Neuronal stem cell (in vitro differentiated cells): ENCODE measurements at places on chromosomes 2 and 18.

DNA sequence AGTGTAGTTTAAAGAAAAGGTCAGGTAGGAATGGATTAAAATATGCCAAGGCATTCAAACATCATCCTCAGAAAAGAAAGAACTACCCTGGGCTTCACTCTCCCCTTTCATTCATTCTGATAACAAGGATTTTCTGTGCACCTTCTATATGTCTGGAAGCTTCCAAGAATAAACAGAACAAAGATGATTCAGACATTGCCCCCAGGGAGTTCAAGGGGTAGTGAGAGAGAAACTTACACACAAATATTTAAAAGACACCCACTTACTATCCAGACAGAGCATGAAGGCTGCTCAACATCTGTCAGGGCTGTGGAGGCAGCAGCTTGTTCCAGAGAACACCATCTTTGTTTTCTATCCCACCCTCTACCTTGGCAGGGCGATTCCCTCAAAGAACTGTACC lies 140.5 kb downstream of the ALK start:
- DNase-seq: no peak

DNA sequence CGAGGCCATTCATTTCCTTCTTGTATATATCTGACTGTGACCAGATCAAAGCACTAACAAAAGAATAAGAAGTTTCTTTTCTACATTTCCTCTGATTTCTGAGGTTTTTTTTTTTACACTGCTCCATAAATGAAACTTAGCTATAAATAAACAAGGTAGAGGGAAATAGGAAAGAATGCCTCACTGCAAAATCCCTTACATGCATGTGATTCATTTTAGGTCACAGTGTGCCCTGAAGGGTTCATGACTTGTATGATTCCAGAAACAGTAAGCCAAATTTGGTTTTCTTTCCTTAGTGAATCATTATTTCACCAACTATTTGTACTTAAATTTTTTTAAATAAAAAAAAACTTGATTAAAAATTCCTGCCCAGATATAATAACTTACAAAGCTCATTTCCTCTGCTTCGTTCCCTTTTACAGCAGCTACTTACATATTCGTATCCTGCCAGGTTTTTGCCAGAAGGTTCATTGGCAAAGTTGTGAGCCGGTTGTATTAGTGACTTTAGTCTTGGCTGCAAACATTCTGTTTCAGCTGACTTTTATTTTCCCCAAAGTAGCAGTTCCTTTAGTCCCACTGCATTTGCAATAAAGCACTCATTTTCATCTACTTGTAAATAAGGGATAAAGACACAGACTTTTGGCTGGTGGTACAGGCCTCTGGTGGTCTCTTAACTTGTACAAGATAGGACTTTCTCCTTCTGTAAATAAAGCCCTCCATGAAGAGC lies 58.6 kb downstream of the LRP2 start:
- DNase-seq: no peak

- no peak for DNase-seq
Measured at GRCh38 chr2:158533009-158533408, 76.3 kb downstream of the PKP4 start.

GRCh38 chr2:237150831-237151375 lies 65.2 kb downstream of the COPS8 start:
- DNase-seq: no peak

DNA sequence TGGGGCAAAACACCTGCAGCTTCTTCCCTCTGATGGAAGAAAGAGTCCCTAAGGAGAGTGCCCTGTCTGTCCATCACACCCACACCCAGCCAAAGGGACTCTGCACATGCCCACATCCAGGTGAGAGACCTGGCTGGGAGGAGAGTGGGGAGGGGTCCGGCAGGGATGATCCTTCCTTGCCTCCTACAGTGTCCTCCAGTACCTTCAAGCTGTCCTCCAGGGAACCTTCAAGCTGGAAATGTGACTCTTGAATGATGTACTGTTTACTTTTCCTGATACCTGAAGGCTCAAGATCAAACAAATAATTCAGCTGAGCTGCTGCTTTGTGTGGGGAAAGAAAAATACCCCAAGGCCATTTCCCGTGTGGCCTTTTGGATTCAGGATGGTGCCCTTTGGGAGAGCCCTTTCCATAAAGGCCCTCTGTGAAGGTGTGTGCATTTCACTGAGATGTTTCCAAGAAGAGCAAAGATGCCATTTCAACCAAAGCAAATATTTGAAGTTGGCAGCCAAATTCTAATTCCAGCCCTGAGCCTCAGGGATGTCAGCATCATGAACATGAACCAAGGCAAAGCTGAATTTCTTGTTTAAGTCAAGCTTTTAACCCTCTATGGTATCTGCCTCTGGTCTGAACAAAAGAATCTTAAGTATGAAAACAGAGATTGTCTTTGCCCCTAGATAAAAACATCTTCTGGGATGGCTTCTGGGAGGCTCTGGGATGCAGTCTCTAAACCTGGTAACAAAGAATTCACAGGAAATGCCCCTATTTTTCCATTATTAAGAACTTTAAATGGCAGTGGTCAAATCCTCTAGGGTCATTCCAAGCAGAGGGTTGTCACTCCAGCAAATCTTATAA lies 11.1 kb downstream of the EVA1A start:
- DNase-seq: no peak

- DNase-seq: no peak
Measured at GRCh38 chr2:239946562-239946863, 78.6 kb downstream of the NDUFA10 start.

DNA sequence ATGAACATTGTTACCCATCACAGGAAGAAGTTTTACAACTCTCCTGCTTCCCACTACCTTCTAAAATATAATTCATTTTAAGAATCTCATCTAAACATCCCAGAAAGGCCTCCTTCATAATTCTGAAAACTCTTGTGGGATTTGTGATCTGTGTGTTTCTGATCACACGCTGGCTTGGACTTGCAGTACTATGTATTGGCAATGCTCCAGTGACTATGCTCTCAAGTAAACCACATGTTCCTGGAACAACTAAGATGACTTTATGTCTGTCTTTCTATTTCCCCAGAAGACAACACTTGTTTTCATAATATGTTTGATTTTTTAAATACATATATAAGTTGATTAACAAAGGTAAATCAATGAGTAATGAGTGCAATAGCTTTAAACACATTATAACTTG lies 376.6 kb upstream of the NETO1 start:
- DNase-seq: no peak

GRCh38 chr18:37714691-37715090 lies 149.1 kb upstream of the CELF4 start:
- DNase-seq: no peak

GRCh38 chr2:172612051-172612450 lies 56.2 kb downstream of the PDK1 start:
- no peak for DNase-seq
